Stimulated activated naive CD8-positive, alpha-beta T cell treated with anti-CD3 and anti-CD28 coated beads, Interleukin-15, Interleukin-2, amounts not matched to agents 100 U/mL and 50 U/mL, for 24 hours (primary cell): ENCODE measurements at places on chromosomes 1 and 21.

DNA sequence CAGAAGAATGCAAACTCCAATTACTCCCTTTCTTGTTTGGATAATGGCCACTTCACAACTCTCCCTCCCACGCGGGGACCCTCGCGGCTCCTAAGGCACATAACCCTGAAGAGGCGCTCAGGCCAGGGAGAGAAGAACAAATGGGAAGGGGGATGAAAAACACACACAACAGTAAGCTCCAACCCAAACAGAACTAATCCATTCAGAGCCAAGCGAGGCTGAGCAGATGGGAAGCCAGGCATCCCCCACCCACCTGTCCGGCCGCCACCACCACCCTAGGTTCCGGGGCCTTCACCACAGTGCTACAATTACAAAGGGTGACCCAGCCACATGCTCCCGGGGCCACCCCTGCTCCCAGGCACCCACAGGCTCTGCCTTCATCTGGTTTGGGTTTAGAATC, 101.5 kb downstream of the MRPL37 start:
- DNase-seq: peak; percentile 32

- DNase-seq: no peak
Measured at GRCh38 chr1:208511242-208511860, 267.2 kb upstream of the PLXNA2 start.

DNA sequence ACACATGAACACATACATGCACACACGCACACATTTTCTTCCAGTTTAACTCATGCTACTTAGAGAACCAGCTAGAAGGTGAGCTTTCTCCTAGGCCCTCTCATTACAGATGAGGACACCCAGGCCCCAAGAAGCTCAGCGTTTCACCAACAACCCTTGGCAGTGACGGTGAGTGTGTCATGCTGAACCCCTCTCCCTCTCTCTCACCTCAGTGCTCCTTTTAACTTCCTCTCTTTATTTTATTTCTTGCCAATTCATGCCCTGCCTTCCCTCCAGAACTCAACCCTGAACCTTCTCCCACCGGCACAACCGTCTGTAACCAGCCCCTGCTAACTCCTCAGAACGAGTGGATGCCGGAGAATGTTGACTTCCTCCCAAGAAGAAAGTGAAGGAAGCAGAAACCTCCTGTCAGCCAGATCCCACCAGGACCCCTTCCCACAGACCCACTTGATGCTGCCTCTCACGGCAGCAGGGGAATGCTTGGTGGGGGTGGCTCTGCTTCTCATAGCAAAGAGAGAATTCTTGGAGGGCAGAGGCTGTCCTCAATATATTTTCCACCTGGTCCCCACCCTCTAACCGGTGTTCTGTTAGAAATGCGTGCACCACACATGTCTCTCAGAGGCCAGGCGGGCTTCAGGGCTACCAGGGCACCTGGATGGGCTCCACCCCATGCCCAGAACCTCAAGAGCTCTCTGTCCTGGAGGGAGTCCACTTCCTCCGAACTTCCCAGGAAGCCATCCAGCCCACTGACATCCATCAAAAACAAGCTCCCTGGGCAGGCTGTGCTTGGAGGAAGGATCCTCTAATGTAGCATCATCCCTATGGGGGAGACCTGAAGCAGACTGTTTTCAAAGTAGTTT, 134.0 kb downstream of the TOMM20 start:
- DNase-seq: no peak

DNA sequence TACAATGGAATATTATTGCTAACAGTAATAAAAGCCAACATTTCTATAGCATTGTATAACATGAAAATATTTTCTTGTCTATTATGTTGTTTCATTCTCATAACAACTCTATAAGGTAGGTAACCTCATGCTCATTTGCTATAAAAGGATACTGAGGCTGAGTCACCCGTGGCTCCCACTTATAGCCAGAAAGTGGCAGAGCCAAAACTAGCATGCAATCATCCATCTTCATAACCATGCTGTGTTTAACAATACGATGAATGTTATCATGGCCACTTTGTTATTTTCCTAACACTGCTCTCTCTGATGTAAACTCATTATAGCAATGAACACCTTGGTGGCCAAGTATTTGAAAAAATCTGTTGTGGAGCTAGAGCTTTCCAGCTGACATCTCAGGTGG, 80.8 kb upstream of the JUN start:
- DNase-seq: no peak

DNA sequence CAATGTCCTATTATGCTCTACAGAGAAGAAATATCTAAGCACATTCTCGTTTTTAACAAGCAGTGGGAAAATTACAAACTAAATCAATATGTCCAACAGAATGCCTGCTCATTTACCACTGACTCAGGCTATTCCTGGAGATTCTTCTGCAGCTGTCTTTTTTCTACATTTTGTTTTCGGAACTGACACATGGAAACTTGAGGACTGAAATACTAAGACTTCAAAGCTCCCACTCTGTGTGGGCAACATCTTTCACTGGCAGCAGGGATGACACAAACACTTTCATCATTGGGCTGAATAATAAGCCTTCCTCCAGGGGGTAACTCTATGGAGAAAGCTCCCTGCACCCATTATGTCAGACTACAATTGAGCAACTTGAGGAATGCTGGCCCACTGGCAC, 175.5 kb upstream of the NCAM2 start:
- DNase-seq: no peak

DNA sequence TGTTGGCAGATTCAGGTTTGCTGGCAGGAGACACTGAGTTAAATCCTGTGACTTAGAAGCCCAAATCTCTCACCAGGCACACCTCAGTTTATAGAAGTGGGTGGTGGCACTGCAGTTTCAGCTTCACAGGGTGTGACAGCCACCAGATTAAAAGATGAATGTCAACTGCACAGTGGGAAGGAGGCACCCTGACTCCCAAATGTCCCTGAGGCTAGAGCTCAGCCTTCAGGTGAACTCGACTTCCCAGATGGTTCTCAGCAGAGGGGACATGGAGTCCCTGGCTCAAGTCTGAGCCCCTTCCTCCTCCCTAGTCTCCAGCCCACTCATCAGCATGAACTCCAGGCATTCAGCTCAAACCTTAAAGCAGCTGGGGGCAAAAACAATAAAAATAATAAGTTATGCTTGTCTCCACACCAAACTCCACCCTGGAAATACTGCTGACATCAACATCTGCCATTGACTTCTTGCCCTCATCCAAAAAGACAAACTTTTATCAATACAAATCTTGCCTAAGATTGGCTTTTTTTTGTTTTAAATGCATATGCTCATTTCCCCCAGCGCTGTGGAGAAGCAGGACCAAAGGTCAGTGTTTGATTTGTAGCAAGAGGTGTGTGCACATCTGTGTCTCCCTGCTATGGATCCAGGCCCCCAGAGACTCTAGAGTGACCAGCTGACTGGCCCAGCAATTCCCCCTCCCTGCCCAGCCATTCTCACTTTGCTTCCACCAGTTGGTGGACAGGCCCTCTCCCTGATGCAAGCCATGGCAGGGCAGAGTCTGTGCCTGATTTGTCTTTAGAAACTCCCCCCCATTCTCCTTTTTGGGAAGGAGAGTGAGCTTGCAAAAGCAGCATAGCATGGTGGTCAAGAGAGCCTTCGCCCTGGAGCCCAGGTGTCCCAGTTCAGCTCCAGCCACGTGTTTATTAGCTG, 18.5 kb upstream of the S100A7 start:
- no peak for DNase-seq

DNA sequence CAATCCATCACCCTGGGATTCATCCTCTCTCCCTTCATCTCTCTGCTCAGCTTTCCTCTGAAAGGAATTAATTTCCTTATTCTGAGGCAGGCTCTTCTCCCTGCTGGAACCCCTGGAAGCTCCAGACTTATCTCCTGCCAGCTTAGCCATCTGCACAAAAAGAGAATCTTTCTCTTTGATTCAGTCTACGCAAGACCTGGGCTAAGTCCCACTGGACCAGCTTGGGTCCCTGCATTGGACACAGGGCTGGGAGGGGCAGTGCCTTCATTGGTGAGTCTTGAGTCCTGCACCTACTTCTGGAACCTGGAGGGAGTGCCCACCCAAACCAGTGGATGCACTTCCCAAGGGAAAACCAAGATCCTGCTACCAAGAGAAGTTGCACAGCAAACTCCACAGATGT, 271.7 kb upstream of the CSF3R start:
- DNase-seq: no peak

DNA sequence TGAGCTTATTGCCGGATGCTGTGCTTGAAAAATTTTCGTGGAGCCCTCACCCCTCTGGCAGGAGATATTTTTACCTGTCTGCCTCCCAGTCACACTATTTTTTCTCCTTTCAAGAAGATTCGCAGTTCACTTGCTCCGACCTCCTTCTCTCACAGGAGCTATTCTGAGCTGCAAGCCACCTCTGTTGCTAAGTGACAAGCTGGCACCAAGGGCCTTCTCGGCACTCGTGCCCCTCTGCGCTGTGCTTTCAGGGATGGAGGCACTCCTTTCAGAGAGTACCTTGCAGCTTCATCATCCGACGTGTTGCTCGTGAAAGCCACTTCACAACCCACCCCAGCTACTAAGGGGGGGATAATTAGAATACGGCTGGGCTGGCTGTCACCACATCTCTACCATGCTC, 11.6 kb downstream of the SLC6A17 start:
- DNase-seq: no peak

DNA sequence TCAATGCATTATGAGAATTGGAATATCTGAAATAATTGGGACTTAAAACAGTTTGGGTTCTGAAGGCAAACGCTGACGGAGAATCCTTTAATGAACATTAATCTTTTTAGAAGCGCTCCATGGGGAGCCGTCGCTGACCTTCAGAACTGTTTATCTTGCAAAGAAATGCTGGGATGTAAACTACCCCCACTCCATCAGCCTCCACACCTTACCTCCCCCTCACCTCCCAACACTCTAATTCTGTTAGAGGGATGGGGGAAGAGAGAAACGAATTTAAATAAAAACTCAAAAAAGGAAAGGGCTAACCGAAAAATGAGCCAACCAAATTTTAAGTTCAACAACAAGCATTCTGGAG, 44.1 kb upstream of the DNAJC6 start:
- no peak for DNase-seq

DNA sequence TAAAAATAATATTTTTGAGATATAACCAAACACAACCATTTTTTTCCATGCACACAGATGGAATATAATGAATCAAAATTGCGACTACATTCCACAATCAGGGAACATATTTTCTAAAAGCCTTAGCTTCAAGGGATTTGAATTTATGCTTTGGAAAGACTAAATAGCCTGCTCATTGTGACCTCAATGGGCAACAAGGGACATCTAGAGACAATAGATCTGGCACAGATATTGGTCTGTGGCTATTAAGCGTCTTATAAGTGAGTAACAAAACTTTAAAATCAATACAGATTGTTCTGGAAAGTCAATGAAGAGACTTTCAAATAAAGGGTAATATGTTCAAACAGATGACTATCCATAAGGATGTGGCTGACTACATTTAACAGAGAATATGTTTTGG, 660.6 kb upstream of the ADGRL4 start:
- no peak for DNase-seq

GRCh38 chr1:178646821-178647220, 78.2 kb upstream of the RALGPS2 start:
- no peak for DNase-seq

DNA sequence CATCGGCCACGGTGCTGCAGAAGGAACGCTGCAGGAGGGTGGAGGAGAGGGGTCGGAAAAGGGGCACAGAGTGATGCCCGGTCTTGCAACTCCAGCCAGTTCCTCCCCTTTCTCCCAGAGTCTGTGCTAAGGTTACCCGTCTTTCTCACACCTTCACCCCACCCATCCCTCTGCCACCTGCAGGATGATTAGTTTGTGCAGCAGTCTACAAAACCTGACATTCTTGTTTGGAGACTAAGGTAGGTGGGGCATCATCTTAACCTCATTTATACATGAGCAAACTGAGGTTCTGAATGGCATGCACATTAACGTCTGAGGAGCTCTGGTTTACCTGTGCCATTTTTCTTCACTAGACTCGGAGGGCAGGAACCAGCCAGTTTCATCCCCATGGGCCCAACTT, 232.3 kb downstream of the GRIK3 start:
- no peak for DNase-seq

DNA sequence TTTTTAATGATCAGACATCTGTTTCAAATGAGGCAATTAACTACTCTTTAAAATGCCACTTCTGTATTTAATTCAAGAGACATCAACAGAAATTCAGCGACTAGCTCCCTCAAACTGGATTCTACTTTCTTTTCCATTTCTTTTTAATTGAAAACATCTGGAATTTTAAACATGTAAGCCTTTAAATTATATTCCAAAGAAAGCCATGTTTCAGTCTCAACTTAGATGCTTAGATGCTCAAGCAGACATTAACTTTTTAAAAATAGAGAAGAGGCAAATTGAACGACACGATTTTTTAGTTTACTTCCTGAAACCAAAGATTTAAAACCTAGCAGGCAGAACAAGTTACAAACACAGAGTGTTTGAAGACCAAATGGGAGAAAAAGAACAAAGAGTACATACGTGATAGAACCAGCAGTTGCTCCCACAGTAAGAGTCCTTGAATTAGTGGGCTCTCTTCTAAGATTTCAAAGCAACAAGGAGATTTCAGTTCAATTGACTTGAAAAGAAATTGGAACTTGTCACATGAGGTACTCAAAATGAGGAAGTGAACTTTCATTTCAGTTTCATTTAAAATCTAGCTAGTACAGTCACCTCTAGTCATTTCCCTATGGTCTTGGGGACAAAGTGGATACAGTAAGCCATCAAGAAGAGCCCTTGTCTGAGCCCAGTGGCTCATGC, at the start of gene CTSS:
Gene CTSS (minus strand): TSS at position 483 of the 681 bp plus-strand sequence. CDS start 1,015 bp downstream, outside the sequence.
- DNase-seq: no peak

- DNase-seq: peak; percentile 48
Measured at GRCh38 chr1:26280333-26281042, 602 bp downstream of the SH3BGRL3 start.

DNA sequence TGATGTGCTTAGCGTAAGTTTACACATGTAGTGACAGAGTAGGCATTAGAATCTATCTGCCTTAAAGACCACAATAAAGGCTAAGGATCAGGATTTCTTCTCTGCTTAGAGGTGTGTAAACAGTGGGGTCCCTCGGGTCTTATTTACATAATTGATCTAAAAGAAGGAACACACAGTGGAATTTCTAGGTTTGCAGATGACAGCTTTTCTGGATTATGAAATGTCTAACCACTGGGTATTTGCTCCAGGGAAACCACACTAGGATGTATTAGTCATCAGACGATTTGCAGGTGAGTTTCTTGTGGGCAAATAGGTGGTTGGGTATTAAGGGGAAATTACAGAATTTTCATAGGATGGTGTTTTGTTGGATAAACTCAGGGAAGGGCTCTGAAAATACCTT, 5.8 kb downstream of the LRRC8D start:
- no peak for DNase-seq

DNA sequence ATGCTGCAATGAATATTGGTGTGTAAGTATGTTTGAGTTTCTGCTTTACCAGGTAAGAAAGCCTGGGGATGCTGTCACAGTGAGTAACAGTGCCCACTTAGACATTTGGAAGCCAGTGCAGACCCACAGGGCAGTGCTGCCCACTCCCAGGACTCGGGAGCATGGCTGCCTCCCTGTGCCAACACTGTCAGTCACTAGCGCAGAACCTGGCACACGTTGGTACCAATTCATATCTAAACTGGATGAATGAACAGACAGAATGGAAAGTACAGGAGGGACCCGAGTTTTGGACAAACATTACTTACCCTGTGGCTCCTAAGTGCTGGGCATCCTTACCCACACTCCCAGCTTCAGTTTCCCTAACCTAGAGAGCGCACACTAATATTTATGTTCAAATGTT, 1.6 kb upstream of the EVA1C start:
- no peak for DNase-seq
